ENCODE measurements at places on chromosomes 1 and 21.

GRCh38 chr1:55118651-55119329 lies 79.4 kb downstream of the PCSK9 start:
- DNase-seq = no peak

GRCh38 chr1:19800076-19800804 lies 524 bp upstream of the TMCO4 start:
- DNase-seq = peak; percentile 51

DNA sequence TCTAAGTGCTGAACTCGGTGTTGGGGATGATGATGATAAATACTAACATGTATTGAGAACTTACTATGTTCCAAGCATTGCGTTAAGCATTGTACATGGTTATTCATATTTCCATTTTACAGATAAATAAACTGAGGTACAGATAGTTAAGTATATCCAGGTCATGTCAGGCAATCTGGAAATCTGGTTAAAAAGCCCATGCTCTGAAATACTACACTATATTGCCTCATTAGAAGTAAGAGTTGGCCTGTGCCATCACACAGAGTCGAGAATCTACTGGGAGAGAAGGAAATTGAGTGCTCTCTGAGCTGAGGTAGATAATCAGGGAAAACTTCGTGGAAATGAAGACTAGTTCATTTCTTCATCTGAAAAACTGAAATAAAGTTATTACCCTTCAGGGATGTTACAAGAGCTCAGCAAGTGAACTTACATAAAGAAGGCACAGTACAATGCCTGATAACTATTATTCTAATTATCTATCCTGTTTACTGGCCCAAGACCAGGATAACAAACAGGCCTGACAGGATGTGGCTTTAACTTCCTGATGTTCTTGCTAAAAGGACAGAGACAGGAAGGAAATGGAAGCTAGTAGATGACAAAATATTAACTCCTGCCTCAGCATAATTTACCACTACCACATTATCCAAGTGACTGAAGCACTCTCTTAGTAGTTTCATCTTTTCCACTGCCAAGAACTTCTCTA lies 85.6 kb downstream of the EPS15 start:
- no peak for DNase-seq

GRCh38 chr21:45551316-45551715 lies 9.1 kb upstream of the SLC19A1 start:
- DNase-seq = peak; percentile 49

- DNase-seq = no peak
These were observed 1.1 kb downstream of the USP48 start for GRCh38 chr1:21781815-21782348.

- no peak for DNase-seq
These were observed 332.5 kb downstream of the AMY1C start for GRCh38 chr1:104082221-104082620.

- no peak for DNase-seq
These were observed 68.8 kb upstream of the ARID1A start for GRCh38 chr1:26626994-26627393.

DNA sequence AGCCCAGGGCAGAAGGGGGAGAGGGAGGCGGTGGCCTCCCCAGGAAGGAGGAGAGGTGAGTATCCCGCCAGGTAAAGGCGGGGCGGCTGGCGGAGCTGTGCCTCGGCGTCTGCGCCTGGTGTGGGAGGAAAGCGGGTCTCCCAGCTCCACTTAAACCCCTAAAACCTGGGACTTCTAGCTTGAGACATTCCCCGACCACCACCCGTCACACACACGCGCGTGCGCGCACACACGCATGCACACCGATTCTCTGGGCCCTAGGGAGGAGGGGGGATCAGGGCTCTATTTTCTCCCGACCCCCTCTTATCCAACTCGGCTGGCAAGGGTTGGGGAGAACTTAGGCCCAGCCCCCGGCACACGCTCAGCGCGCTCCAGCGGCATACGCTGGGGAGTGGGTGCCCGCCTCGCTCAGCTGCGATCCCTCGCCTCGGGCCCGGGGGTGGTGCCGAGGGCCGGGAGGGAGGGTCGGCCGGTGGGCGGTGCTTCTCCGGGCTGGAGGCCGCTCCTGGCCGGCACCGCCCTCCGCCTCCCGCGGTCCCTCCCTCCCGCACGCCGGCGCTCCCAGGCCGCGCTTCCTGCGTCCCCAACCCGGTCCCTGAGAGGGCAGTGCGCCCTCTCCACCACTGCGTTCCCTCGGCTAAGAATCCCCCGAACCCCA lies at the start of gene TMEM51:
Gene TMEM51 (plus strand): TSS at position 564 of the 658 bp plus-strand sequence. CDS start 61,341 bp downstream, outside the sequence.
- DNase-seq = no peak

DNA sequence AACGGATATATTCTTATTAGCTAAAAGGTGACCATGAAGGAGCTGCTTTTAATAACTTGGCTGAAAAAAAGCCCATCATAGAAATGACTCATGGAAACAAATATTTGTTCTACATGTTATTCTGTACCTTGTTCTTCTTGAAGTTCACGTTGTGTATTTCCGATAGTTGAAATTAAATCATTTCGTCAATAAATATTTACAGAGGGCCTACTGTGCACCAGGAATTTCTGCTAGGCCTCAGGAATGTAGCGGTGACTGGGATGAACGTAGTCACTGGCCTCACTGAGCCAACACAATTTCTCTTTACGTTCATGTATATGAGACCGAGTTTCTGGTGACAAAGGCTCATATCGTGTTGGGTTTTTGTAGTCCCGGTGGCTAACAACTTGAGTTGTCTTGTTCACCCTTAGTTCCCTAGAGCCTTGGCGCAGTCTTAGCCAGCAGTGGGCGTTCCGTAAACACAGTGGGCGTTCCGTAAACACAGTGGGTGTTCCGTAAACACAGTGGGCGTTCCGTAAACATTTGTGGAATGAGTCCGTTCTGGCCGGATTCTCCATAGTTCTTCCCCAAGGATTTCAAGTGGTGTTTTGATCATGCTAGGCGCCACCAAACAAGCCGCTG lies 53.2 kb upstream of the VAMP3 start:
- no peak for DNase-seq

- DNase-seq = no peak
These were observed 24.1 kb upstream of the RNF187 start for GRCh38 chr1:228463009-228463558.

DNA sequence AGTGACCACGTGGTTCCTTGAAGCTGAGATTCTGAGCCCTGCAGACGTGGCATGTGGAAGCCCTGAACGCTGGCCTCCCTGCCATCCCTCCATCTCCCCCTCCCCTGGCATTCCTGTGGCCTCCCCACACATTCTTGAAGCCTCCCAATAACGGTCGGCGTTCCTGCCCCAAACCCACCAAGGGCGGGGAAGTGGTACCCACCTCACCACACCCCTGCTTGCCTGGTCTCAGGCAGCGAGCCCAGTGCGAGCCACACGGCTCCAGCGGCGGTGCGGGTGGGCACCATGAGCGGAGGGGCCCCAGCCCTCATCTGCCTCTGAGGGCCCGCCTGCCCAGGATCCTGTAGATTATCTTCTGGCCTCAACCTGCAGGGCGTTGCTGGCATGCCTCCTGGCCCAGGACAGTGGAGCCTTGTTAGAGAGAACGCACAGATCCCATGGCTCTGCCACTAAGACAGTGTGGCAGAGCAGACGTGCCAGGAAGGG lies 20.6 kb upstream of the PRELP start:
- no peak for DNase-seq

- DNase-seq = no peak
These were observed 11.0 kb downstream of the RO60 start for GRCh38 chr1:193070386-193070753.

DNA sequence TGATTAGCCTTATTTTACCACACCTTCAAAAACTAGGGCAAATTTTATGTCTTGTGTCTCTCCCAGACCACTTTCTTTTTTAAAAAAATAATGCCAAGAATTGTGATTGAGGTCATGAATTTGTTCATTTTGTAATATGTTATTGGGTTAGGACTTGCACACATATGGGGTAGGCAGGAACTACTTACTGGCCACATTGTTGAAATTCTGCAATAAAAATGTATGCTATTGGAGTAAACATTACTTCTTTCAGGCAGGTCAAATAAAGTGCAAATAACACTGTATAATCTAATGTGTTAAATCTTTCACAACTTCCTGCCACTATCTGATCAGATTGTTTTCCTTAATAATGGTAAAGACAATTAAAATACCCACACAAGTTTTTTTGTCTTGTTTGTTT lies 166.6 kb upstream of the COL11A1 start:
- DNase-seq = no peak

DNA sequence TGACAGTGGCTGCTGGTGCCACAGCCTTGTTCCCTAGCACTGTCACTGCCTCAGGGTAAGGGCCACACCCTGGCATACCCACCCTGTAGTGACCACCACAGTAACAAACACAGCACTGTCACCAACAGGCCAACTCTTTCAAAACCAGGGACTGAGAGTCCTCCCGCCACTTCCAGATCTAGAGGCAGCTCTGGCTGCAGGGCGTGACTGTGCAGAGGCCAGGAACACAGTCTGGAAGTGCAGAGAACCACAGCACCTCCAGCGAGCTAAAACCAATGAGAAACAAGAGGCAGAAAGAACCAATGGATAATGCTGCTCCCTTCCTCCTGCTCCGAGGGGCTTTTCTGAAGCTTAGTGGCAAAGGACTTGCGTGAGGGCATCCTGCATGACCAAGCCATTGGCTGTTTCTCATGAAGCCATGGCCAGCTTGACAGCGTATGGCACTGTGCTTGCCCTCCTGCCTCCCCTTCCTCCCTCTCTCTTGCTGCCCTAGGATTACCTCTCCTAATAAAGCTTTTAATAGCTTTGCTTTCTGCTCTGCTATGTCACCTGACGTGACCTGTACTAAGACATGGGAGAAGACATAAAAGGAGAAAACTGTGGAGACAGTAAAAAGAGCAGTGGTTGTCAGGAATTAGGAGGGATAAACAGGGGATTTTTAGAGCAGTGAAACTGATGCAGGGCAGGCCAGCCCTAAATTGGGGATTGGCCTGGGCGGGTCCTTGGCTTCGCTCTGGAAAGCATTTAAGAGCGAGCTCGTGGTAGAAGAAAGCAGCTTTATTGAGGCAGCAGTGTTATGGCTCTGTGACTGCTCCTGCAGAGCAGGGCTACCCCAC lies 7.2 kb downstream of the PARP1 start:
- DNase-seq = no peak

- no peak for DNase-seq
These were observed 86.4 kb downstream of the RUNX1 start for GRCh38 chr21:34962586-34963222.

DNA sequence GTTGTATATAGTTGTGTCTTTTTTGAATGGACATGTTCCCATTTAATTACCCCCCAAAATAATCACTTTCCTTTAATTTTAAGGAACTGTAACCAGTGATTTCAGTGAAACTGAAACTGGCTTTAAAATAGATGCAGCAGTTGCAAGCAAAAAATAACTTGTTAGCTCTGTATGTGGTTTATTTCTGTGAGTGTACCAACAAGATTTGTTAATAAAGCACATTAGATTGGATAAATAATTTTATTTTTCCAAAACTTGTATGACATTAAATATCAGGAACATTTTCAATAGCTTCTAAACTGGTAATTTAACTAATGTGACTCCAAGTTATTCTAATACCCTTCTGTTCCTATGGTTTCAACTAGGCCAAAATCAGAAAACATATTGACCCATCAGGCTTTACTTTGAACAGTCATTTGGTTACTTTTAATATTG lies 184.3 kb upstream of the CACYBP start:
- no peak for DNase-seq

GRCh38 chr1:244362476-244362875 lies 89.2 kb downstream of the ADSS2 start:
- DNase-seq = no peak

DNA sequence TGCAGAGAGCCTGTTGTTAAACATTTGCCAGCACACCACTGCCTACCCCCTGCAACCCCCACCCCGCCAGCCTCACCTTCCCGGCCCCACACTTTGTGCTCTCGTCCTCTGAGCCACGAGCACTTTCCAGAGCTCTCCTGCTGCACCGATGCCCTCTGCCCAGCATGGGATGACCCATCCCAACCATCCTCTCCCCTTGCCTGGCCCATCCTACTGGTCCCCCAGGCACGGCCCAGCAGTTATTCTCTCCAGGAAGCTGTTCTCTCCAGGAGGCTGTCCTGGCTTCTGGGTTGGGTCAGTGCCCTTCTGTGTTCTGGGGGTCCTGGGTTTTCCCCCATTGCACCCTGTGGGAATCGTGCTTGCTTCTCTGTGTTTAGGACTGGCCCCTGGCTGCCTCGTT lies 60.1 kb upstream of the ABCG1 start:
- no peak for DNase-seq

DNA sequence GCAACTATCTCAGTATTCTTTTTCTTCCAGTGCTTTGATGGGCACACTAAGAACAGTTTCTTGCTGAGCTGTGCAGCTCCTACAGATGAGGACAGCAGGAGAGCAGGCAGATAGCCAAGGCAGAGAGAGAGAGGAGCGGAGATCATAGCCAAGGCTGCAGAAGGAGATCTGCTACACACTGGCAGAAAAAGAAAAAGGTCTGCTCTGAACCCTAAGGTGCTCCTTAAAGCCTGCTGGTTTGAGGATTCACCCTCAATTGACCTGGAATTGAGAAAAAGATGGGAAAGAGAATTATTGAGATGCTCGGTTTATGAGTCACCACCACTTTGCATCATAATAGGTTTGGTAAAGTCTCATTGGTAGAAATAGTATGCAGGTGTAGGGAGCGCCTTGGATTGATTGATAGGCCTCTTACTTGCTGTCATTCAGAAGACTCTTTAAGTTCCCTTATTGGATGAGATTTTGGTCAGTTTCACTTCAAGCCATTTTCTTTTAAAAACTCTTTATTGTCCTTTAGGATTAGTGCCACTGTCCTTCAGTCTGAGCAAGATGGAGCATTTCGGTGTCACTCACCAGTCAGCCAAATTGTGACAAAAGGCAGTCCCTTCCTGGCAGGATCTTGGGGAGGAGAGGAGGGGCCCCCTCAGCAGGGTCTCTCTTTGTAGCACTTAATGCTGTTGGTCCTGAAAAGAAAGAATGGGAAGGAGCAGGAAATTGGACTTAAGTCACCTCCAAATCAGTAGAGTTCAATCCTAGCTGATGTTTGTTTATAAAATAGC lies 685.0 kb downstream of the ADGRL2 start:
- no peak for DNase-seq

DNA sequence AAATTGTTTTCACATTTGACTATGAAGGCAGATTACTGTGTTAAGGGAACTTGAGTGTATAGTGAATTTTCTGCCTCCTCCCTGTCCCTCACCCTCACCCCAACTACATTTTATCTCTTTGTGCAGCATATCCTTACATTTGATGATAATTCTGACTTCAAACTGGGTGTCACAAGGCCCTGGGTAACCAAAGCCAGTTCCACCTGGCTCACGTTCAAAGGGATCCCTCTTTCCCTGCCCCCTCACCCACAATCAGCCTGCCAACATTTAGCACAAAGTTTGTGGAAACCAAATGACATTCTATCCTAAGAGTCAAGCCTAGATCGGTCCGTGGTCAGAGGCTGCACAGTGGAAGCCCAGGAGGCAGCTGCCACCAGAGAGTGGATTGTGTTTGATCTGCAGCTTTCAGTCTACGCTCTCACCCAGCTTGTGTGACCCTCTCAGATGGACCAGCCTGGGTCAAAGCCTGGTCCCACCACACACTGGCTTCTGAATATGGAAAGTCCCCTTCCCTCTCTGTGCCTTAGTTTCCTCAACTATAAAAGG lies 10.3 kb downstream of the KIAA0040 start:
- no peak for DNase-seq

- DNase-seq = no peak
These were observed 3.4 kb downstream of the TAL1 start for GRCh38 chr1:47228644-47229030.

GRCh38 chr1:217311269-217311668 lies 319.6 kb downstream of the GPATCH2 start:
- no peak for DNase-seq

- no peak for DNase-seq
These were observed 96.7 kb upstream of the IGSF21 start for GRCh38 chr1:18010945-18011344.

All from non-pigmented ciliary epithelial cell (primary cell).